ENCODE measurements at places on chromosomes 4 and X.

- no peak for DNase-seq
Observed at GRCh38 chr4:99763635-99764101, 53.0 kb upstream of the DAPP1 start.

GRCh38 chr4:37584071-37584470 lies 102.1 kb downstream of the RELL1 start:
- no peak for DNase-seq

DNA sequence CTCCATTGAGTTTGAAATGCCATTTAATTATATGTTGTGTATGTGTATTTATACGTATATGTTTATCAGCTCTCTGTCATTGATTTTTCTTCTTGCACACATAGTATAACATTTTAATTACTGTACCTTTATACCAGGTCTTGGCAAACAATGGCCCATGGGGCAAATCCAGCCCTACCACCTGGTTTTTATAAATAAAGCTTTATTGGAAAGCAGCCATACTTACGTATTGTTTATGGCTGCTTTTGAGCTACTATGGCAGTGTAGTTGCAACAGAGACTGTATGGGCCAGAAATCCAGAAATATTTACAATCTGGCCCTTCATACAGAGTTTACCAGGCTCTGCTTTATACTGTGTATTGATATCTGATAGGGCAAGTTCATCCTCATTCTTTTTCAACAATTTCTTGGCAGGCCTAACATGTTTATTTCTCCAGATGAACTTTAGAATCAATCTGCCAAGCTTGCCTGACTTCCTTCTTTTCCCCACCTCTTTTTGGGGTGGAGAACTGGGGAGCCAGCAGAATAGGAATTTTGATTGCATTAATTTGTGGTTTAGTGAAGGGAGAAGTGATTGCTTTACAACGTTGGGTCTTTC lies 15.8 kb downstream of the DCUN1D4 start:
- peak; percentile 2 for DNase-seq

- DNase-seq: no peak
Observed at GRCh38 chr4:87427518-87427868, 5.1 kb downstream of the NUDT9 start.

GRCh38 chrX:133215017-133215416 lies 3.1 kb downstream of the TFDP3 start:
- DNase-seq: no peak

- DNase-seq: no peak
Observed at GRCh38 chrX:40177489-40177888, 79.7 kb upstream of the BCOR start.

- no peak for DNase-seq
Observed at GRCh38 chr4:39873823-39874222, 103.9 kb downstream of the PDS5A start.

- DNase-seq: no peak
Observed at GRCh38 chr4:42523066-42523718, 125.9 kb downstream of the SHISA3 start.

DNA sequence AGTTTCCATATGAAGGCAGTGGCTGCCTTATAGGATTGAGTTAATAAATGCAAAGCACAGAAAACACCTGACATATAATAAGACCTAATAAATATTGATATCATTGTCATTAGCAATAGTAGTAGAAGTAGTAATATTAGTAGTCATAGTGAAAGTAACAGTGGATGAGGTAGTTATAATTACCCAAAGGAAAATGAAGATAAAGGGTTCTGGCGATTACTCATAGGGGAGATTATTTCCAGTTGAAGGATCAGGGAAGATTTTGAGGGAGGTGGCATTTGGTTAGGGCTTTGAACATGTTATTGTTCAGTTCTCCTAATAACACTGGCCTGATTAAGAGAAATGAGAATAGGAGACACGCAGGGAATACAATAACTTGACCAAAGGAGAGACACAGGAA lies 131.9 kb upstream of the GPRIN3 start:
- no peak for DNase-seq

DNA sequence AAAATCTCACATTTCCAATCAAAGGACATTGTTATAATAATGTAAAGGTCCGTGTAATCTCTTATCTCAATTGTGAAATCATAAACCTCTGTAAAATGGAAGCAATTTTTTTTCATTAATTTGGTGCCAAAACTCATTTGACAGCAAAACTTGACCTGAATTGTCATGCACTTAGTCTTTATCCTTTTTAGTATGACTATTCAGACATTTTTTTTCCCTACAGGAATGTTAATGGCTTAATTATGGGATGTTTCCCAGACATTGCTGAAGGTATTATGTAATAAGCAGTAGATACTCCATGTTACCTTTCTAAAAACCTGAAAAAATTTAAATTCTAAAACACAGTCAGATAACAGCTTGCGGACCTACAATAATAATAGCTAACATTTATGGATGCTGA lies 228.9 kb downstream of the LHFPL1 start:
- no peak for DNase-seq

DNA sequence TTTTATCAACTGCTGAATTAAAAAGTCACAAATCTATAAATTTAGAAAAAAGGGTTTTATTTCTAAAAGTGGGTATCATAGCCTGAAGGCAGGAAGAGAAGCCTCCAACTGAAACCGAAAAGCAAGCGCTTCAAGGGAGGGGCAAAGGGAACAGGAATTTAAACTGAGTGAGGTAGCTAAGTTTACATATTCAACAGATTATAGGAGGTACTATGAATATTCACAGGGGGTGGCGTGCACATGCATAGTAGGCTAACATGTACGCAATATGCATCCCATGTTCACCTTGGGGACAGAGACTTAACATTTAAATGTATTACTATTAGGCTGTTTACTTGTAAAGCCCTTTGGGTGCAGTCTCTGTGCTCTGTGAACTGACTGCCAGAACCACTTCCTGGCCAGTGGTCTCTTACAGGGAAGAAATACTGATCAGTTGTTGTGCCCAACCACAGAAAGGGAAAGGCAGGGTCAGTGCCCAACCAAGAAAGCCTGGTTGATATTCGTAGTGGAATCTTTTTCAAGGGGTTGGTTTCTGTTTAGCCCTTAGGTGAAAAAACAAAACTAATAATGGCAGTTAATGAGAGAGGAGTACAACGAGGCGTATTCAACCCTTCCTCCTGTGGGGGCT lies 168.7 kb upstream of the GALNTL6 start:
- DNase-seq: no peak

DNA sequence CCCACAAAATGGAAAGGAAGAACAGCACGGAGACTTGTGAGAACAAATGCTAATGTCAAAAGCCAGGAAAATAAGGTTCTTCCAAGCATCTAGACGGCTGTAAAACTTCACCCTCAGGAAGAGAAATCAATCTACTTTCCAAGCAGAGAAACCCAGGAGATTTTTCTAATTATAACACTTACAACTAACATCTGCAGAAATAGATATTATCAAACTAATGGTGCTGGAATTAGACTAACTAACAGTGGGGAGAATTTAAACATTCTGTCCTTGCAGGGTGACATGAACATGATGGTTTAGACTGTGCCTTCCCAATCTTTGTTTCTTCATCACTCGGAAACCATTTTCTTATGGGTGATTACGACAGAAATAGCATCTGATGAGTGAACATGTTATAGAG lies 40.3 kb downstream of the SOD3 start:
- no peak for DNase-seq

- DNase-seq: no peak
Observed at GRCh38 chr4:96102541-96103026, 262.7 kb downstream of the PDHA2 start.

DNA sequence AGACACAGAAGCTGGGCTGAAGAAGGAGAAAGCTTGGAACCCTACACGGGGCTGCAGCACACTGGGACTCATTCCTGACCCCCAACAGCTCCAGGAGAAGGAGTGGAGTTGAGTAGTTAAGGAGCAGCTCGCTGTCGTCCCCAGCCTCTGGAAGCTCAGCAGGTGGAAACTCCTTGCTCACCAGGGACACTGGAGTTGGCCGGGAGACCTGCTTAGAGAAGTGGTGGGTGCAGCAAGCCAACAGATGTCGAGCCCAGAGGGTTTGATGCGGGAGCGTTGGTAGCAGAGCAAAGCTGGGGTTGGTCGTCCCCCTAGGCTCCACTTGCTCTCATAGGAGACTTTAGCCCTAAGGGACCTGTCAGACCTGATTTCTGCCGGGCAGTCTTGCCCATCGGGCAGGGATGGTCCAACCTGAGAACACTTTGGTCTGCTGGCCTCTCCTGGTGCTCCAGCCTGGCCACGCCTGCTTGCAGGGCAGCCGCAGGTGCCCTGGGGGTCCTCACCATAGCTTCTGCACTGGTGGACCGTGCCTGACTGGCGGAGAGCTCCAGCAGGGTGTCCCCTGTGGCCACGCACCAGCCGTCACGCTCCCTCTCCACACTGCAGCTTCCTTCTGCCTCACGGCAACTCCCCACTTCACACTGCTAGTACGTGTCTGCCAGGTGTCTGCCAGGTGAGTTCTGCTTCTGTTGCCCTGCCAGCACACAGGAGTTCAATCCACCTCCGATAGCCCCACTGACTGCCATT lies 353.7 kb downstream of the GASK1B start:
- no peak for DNase-seq

GRCh38 chr4:176810481-176811249 lies 17.9 kb upstream of the VEGFC start:
- no peak for DNase-seq

DNA sequence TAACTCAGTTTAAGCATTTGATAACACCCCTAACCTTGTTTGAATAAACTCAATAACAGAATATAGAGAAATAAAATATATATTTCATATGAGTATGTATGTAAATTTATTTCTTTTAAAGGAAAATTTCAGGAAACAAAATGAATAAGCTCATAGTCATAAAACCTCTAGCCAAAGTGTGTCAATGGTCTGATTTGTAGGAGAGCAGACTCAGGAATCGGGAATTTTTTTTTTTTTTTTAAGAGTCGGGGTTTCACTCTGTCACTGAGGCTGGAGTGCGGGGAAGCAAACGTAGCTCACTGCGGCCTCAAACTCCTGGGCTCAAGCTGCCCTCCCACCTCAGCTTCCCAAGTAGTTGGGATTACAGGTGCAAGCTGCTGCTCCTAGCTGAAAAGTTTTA lies 2.4 kb downstream of the PKD2 start:
- no peak for DNase-seq

DNA sequence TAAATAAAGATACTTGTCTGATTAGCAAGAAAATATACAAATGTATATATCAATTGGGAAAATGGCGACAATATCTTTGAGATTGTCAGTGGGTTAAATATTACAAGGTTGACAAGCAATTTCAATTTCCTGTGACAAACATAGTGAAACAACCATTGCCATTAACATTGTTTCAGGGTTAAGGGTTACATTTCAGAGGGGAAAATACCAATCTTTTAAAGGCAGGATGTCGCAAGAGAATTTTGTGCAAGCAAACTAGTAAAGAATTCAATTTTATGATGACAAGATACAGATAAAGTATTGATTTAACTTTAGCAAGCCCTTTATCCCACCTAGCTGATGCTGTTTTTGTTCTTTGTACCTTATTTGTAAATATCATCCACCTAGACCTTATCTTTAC lies 305.8 kb upstream of the GRIA3 start:
- no peak for DNase-seq

DNA sequence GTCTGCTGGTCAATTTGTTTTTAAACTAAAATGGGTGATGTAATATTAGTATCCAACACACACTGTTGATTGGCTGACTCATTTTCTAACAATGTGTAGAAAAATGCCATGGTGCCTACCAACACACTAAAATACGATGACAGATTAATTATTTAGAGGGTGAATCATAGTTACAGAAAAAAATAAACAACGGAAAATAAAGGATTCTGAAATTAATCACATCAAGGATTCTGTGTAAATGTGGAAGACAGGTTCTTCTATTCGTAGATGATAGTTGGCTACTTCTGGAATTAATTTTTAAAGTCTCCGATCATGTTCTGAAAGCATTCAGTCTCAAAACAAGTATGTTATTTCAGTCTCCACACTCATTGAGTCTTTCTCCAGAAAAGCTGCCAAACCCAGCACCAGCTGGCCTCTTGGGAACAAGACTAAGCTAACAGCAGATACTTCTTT lies 8.2 kb upstream of the IQCM start:
- no peak for DNase-seq
